ENCODE measurements at places on chromosomes 5 and 9.

DNA sequence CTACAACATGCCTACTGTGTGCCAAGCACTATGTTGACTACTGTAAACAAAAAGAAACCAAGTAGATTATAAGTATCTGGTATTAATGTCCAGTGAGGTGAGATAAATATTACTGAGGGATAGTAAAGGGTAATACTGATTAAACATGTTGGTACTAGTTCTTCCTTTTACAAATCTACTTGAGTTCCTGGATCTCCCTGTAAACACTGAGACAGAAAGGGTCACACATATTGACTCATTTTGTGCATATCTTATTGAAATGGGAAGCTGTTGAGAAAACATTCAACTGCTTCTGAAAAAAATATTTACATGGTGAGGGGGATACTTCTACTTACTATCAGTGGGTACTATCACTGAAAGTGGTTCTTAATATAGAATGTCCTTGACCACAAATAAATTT, 24.3 kb downstream of the EFNA5 start:
- DNase-seq, result no peak

- no peak for DNase-seq
Observed at GRCh38 chr5:142385194-142385593, 60.4 kb upstream of the SPRY4 start.

DNA sequence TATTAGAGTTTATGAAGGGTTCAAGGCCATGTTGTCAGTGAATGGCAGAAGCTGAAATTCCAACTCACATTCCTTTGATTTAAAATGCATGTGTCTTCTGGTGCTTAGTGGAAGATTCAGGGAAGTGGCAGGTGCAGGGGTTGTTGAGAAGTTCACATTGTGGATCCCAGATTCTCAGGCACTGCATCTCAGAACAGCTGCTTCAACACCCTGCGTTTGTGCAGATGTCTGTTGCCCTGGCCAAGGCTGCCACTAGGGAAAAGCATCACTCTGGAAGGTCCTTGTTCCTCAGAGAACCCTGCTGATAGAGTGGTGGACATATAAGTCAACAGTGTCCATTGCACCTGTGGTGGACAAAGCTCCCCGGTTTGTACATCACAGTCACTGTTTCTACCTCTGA, 162.7 kb downstream of the PAPPA start:
- DNase-seq, result no peak

DNA sequence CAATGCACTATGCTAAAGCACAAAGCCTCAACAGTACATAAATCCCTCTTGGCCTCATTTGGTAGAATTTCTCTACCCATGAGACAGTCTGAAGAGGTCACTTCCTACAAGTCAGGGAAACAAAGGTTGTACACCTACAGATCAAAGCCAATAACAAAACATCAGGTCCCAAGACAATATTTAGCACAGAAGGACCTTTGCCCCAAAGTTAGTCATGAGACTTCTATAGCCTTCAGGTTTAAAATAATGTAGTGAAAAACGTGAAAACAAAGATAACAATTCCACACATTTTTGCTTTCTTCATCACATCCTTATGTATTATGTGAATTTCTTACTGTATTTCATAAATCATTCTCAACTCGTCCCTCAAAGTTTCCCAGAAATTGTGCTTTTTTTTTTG, 15.8 kb downstream of the AFF4 start:
- DNase-seq, result no peak

- DNase-seq, result peak; percentile 57
Observed at GRCh38 chr9:72871685-72872084, 81.2 kb downstream of the ALDH1A1 start.

DNA sequence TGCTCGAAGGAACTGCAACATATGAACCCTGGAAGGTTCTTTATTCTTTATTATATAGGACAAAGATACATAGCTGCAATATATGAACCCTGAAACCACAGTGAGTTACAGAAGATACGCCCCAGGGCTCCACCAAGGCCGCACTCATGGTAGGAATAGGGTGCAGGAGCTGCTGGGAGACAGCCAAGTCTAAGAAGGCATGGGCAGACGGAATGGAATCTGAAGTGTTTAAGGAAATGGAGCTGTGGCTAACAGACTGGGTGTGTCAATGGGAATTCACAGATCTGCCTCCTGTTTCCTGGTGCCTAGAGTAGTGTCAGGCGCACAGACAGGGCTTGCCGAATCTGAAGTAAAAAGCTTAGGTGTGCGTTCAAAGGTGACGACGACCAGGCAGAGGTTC, 286.4 kb downstream of the DENND1A start:
- no peak for DNase-seq

DNA sequence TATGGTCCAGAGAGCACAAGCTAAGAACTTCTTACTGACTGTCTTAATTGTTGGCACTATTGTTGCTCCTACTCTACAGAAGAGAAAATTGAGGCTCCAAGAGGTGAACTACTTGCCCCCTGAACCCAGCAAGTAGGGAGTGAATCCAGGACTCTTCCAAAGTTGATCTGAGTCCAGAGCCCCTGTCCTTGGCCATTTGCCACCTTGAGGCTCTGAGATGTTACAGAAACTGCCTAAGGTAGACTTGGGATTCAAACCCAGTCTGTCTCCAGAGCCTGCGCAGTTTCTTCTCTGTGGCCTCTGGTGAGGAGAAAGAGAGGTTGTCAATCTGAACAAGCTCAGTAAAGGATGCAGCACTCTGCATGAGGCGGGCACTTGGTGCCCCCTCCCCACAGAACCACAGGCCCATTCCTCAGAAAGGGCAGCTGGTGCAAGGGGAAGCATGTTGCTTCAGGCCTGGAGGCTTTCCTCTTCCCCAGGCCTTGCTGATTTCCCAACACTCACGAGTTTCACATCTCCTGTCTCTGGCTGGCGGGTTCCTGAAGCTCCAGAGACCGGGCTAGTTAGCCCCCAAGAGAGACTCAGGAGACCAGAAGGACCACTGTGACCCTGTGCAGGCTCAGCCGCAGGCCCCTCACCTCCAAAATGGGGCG, 2.9 kb upstream of the LCP2 start:
- no peak for DNase-seq
